Activated naive CD4-positive, alpha-beta T cell (primary cell): ENCODE measurements at places on chromosomes 5 and 9.

DNA sequence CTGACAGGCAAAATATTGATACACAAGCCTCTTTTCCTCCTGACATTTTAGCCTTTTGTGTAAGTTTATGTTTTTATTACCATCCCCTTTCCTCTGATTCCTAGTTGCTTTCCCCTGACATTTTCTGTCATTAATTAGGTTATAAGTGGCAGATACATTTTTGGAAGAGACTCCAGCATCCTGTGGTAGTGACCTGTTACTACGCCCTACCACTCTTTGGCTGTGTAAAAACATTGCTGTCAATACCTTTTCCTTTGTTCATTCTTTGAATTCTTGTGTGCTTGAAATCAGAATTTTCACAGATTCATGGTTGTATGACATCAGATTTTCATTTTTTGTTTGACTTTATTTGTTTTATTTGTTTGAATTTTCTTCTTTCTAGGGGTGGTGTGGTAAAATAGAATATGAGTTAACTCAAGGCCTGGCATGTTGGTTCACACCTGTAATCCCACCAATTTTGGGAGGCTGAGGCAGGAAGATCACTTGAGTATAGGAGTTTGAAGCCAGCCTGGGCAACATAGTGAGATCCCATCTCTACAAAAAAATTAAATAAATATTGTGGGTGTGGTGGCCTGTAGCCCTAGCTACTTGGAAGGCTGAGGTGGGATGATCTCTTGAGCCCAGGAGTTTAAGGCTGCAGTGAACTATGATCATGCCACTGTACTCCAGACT is 43.4 kb downstream of the UBE2R2 start:
- no peak for DNase-seq

GRCh38 chr9:13588151-13589033 is 308.9 kb upstream of the MPDZ start:
- DNase-seq: no peak

- DNase-seq: no peak
These were observed 19.3 kb downstream of the KCNIP1 start for GRCh38 chr5:170523142-170523551.

DNA sequence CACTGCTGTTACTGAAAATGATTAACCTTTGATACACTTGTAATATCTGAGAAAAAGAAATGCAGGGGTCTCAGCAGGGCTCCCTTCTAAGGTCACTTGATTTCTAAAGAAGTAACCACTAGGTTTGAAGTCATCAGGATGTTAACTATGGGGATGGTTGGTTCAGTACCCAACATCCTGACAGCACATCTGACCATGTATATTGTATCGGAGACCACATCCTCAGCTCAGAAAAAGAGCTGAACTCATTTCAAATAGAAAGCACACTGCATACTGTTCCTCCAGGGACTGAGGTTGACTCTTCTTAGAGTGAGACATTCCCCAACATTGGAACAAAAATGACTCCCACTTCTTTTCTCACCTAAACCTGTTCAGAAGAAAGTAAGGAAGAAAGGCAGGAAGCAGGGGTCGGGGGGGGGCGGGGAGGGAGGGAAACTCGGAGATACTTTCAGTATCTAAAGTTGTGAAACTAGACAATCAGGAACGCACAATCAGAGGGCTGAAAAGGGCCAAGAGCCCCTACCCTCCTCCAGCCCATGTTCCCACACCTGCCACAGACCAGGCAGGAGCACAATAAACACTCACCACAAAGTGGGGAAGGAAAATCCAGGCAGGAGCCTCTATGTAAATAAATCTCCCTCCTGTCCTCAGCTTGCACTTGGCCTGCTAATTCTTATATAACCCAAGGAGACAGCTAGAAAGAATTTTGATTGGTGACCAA is 730 bp upstream of the GZMA start:
- no peak for DNase-seq

DNA sequence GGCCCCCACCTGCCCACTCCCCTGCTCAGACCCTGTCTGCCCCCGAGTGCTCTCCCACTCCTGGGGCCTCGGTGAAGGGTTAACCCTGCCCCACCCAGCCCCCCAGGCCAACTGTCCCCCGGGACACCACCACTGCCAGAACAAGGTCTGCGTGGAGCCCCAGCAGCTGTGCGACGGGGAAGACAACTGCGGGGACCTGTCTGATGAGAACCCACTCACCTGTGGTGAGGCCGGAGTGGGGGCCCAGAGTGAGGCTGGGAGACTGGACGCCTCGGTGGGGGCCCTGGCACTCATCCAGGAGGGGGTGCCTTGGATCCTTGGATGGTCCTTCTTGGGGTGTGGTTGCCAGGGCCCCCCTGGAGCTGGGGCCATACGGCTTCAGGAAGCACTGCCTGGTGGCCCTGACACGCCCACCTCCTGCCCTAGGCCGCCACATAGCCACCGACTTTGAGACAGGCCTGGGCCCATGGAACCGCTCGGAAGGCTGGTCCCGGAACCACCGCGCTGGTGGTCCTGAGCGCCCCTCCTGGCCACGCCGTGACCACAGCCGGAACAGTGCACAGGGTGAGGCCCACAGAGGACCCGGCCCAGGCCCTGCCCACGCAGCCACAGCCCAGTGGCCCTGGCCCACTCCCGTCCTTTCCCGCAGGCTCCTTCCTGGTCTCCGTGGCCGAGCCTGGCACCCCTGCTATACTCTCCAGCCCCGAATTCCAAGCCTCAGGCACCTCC is 2.1 kb downstream of the MAMDC4 start:
- DNase-seq: no peak

DNA sequence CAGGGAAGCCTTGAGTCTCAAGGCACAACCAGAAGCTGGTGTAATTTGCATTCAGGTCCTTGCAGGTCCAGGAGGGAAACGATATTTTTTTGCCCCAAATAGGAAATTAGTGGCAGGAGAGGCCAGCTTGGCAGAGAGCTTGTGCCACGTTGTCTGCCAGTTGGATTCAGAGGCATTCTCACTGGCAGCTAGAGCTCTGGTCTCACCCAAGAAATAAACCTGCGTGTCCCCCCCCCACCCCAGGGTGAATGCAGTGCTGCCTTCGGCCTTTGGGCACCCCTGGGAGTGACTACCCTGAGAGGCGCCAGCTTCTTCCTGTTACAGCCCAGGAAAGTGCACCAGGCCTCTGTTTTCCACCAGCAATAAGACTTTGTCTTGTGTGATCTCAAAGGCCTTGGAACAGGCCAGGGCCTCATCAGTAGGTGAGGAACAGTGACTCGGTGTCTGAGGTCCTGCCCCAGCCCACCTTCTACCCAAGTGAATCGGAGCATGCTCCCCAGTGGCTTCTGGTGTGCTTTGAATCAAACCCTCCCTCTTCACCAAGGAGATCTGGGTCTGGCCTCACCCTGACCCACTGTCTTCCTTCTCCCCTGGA is 68.4 kb downstream of the HSPA4 start:
- no peak for DNase-seq

- DNase-seq: no peak
These were observed 62.5 kb downstream of the CRB2 start for GRCh38 chr9:123418506-123418905.

GRCh38 chr5:54484219-54484894 is 28.9 kb downstream of the HSPB3 start:
- no peak for DNase-seq

DNA sequence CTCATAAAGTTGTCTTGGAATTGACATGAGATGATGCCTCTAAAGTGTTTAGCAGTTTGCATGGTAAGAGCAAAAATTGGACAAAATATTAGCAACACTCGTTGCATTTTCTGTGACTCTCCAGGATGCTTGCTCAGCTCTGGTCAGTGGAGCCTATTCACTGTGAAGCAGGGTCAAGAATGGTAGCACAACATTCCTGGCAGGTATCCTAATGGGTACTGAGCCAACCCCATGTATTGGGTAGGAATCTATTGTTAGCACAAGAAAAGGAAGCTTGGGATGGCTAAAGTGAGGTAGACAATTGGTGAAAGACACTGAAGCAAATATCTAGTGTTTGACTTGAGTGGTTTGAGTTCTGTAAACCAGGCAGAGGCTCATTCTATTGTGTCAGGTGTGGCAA is 10.4 kb upstream of the ACTBL2 start:
- DNase-seq: no peak

DNA sequence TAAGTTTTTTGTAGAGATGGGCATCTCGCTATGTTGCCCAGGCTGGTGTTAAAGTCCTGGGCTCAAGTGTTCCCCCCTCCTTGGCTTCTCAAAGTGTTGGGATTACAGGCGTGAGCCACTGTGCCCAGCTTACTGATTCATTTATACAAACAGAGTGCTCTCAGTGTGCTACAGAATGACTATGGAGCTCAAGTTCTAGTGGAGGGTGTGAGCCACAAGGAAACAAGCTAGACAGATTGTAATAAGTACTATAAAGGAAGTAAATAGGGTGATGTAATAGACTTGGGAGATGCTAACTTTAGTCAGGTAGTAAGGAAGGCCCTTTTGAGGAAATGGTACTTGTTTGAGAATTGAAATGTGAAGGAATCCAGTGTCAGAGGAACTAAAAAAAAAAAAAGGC is 1.7 kb upstream of the TMEM267 start:
- DNase-seq: no peak

DNA sequence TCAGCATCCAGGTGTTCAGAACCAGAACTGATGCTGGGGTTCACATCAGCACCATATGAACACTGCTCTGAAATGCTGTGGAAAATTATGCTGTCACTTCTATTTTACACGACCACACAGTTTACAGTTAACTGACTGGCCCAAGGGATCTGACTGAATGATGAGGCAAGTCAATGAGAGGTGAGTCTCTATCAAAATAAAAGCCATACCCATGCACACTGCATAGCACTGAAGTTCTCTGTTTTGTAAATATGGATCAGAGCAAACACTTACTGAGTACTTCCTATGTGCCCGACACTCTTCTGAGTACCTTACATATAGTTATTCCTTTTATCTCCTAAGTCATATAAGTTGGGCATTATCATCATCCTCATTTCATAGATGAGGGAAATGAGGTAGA is 122.8 kb downstream of the TARS1 start:
- DNase-seq: no peak

GRCh38 chr5:89967771-89968444 is 441.6 kb downstream of the CETN3 start:
- DNase-seq: no peak

DNA sequence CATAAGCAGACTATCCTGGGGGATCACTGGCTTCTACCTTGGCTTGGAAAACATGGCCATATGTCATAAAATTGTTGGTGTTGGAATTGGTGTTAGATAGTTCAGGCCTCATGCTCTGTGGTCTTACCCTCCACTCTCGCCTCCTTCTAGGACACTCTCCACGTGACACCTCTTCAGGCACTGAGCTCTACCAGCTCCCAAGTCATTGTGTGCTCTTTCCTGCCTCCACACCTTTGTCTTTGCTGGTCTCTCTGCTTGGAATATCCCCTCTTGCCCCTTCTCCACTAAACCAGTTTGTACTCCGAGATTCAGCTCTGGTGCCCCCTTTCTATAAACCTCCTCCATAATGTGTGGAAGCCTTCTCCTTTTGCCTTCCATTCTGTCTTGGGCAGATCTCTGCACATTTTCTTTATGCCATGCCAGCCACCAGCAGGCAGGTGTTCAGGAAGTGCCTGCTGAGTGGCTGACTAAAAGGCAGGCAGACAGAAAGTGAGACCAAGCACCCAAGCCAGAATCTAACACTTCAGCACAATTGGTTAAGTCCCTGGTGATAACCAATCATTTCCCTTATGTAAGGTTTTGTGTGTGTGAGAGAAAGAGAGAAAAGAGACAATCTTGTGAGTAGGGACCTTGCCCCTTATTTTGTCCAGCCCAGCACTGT is 37.7 kb downstream of the SAR1B start:
- DNase-seq: no peak

GRCh38 chr5:159100782-159101646 is 1.3 kb upstream of the EBF1 start:
- no peak for DNase-seq

- no peak for DNase-seq
These were observed 33.3 kb upstream of the SLCO6A1 start for GRCh38 chr5:102532123-102532522.

DNA sequence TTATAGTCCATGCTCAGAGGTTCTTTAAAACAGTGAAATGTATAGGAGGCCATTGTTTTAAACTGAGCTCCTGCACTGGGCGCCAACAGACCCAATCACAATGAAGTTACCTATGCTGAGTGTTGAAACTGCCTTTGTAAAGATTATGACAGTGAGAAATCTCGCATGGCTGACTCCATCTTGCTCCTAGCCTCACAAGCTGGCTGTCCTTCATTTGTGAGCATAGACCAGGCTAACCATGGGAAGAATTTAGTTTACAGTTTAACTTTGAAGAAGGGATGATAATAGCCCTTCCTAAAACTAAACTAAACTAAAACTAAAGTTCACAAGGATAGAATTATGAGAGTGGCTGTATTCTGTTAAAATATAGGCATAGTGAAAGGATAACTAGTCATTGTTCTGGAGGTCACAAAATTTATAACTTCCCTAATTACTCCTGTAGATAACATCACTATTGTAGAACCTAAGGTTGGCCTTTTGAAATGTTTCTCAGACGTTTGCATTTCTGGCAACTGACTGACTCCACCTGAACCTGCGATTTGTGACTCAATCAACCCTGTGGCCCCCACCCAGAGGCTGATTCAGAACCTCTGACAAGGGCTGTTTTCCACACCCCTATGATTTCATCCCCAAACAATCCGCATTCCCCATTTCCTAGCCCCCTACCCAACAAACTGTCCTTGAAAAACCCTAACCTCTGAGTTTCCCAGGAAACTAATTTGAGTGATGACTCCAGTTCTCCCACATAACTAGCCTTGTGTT is 59.1 kb downstream of the HMHB1 start:
- no peak for DNase-seq

DNA sequence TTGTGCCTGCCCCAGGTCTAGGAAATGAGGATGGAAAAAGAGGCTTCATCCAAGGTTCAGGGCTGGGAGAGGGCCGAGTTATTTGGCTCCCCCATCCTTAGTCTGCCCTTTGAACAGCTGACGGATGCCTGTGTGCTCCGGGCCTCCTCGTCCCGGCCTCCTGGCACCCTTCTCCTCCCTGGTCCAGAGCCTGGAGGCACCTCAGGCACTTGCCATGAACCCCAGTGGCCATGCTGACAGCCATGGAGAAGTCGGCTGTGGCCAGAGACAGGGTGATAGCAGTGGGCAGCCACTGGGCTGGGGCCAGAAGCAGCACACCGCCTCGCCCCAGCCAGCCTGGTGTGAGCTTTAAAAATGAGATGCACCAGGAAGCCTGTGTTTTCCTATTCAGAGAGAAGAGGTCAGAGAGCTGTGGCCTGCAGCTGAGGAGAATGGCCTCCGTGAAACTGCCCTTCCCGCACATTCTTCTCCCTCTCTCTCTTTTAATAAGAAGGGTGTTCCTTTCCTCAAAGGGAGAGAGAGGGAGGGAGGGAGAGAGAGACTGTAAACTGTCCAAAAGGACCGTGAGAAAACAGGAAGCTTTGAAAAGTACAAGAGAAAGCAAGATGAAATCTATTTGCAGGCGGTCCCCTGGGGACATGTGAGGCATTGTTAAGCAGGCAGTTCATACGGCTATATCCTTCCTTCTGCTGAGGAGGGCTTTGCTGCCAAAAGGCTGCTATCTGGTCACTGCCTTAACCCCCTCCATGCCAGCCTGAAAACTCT is 55.3 kb downstream of the ZNF366 start:
- no peak for DNase-seq
